ENCODE measurements at places on chromosomes 1 and 21.

DNA sequence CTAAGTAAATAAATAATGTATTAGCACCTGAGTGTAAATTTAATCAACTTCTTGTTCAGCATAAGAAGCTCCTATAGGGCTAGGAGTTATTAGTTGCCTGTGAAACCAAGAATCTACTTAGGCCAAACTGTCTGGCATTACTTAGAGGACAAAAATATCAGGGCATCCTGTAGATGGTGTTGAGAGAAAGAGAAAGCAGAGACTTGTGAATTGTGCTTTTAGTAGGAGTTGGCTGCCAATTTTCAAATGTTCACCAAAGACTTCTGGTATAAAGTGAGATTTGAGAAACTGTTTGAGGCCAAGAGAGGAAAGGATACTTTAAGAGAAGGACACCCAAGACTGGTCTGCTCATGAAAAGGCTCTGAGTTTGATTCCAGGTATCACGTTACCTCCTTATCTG is 315.5 kb upstream of the DEPDC1 start:
- DNase-seq: peak; percentile 1

GRCh38 chr1:66526991-66527390 is 7.0 kb upstream of the SGIP1 start:
- DNase-seq: no peak

DNA sequence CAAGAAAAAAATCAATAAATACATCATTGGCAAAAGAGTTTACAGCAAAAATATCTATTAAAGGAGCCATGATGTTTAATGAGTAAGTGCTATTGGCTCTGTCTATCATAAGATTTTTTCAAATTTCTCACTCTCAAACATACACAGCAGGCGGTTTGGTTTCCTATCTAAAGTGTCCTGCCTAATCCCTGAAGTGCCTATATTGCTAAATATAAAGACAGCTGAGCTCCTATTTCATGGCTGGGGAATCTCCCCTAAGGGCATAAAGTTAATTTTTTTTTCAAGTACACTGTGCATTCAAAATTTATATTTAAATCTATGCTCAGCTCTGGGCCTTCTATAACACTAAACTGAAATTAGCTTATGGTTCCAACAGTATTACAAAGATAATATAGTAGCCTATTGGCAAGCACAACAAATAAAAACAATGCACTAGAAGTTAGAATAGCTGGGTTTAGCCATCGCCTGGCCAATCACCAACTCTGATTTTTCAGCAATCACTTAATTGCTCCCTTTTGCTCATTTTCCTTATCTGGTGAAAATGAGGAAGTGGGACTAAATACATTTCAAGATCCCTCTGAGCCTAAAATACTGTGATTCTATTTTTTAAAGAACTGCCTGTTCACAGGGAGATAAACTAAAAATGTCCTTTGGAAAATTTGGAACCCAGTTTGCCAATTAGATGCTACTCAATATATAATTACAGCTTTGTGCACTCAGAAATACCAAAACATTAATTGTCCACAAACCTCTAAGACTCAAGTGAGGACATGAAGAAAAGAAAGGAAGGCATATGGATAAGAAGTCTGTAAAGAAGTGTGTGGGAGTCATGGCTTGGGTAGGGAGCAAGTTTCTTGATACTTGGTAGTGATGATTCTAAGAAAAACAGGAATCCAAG is 62.5 kb downstream of the WDR64 start:
- DNase-seq: no peak

- DNase-seq: no peak
These were observed 68.3 kb downstream of the DHRS3 start for GRCh38 chr1:12549460-12550349.

DNA sequence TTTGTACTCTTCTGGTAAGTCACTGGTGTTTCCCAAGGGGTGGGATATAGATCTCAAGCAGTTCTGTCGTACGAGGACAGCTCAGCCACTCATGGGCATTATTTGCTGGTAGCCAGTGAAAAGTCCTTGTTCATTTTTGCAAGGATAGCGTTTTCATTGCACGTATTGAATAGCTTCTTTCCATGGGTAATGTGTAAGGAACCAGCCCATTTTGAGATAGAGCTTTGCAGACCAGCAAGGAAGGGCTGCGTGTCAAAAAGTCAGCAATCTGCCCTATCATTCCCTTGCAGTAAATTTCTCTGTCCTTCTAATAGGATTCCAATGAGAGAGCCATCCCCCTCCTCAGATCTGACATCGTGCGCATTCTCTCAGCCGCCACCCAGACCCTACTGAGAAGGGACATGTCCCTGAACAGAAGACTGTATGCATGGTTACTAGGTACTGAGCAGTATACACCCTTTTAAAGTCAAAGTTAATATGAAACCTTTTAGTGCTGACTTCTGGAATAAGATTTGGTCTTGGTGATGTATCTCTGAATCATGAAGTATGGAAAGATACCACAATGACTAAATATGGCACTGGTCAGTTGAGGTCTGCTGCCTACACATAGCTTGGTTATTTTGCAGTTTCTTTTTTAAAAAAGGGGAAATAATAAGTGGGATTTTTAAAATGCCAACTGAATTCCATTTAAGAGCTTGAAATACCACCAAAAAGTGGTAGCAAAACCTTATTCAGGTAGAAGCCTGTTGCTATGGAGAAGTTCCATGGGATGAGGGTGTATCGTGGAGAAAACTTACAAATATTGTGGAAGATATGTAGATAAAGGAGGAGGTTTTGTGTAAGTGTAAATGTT is 55.3 kb downstream of the DOP1B start:
- no peak for DNase-seq

DNA sequence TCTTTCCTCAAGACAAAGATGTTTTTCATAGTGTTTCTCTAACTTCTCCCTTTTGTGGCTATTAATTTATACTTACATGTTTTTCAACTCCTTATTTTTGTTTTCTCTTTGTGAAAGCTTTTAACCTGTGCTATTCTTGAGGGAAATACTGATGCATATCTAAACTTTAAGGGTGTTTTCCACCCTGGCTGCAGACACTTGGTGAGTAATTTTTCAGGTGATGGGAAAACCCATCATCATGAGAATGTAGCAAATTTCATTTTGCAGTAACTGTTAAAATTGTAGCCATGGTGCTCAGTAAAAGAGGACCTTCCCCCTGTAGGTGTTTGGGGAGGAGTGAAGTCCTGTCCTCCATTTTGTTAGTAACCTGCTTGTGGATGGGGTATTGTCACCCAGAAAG is 124.2 kb downstream of the LIPI start:
- no peak for DNase-seq

DNA sequence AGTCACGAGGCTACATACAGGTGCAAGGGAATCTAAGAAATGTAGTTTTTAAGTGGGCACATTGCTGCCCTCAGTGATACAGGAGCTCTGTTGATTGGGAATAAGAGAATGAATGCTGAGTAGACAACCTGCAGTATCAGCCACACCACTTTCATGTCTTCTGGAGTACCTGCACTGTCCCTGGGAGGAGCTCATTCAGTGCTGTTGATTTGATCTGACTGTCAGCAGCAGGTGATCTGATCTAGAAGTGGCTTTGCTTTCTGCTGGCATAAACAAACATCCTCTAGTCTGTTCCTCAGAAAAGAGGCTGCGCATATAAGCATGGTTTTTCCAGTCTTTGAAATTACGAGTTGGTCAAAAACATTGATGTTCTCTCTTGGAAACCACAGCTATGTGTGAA is 35.5 kb upstream of the LRRC52 start:
- no peak for DNase-seq

- DNase-seq: no peak
These were observed 159.8 kb downstream of the RUNX1 start for GRCh38 chr21:34889320-34889675.

GRCh38 chr1:46393510-46393909 is 607 bp upstream of the FAAH start:
- no peak for DNase-seq

GRCh38 chr1:245031041-245031440 is 123.7 kb upstream of the KIF26B start:
- no peak for DNase-seq

GRCh38 chr1:98364544-98364943 is 297.0 kb upstream of the SNX7 start:
- DNase-seq: no peak

GRCh38 chr1:2961081-2961480 is 60.2 kb upstream of the ACTRT2 start:
- DNase-seq: no peak

DNA sequence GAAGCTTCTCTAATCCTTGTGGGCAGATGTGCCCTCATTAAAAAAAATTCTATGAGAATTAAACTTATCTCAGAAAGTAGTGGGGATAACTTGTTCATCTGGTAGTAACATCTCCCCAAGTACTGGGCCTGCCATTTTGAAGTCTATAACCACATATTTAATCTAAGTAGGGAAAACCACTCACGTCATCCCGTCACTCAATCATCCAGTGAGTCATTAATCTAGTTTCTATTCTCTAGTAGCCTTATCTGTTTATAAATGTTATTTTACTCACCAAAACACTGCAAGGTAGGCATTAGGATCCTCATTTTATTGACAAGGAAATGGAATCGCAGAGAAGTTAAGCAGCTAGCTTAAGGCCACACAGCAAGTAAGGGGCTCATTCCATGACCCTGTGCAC is 221.9 kb downstream of the ATG4C start:
- no peak for DNase-seq

DNA sequence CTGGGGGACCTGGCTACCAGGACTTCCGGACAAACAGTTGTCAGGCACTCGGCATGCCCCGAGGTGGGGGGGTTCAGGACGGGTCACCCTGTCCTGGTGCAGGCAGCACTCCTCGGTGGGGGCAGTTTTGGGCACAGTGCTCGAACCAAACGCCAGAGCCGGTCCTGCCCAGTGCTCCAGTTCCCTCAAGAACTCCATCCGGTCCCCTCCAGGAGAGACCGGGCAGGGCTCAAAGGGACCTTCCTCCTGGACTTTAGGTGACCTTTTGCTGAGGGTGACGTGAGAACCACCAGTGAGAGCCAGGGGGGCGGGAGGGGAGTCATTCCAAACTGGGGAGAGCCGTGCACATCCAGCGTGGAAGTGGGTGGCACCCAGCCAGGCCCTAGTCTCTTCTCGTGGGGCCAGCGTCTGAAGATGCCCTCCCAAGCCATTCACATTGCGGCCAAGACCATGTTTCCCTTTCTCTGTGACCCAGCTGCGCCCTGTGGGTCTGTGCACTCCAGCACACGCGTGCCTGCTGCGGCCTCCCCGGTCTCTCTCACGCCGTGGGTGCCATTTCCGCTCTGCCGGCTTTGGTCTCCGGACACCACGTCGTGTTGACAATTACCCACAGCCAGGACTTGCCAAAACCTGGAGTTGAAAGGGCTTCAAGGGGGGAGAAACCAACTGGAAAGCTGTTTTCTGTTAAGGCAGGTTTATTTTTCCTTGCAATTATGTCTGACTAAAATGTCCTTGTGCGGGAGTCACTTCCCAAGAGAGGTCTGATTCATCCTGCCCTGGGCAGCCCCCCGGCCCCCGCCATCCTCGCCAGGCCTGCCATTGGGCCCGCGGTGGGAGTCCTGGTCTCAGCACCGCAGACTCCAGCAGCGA is 178.8 kb upstream of the ARHGEF16 start:
- DNase-seq: no peak

GRCh38 chr1:212920896-212921295 is 29.4 kb upstream of the VASH2 start:
- no peak for DNase-seq

- peak; percentile 91 for DNase-seq
These were observed 119.9 kb upstream of the JUN start for GRCh38 chr1:58903514-58904298.

- DNase-seq: no peak
These were observed 8.9 kb downstream of the XKR8 start for GRCh38 chr1:27968692-27969091.

- DNase-seq: no peak
These were observed 349 bp downstream of the ADGRB2 start for GRCh38 chr1:31763671-31764311.

DNA sequence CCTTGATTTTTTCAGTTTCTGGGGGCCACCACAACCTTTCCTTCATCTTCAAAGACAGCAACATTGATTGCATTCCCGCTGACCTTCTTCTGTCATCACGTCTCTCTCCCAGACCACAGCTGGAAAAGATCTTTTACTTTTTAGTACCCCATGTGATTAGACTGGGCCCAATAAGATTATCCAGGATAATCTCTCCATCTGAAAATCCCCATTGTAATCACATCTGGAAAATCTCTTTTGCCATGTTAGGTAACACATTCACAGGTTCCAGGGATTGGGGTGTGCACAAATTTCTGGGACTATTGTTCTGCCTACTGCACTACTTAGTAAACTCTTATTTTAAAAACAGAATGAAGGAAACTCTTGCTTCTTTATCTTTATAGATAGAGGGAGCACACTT is 47.1 kb upstream of the INSL5 start:
- no peak for DNase-seq

- no peak for DNase-seq
These were observed 8.9 kb downstream of the ACTL8 start for GRCh38 chr1:17763995-17764394.

DNA sequence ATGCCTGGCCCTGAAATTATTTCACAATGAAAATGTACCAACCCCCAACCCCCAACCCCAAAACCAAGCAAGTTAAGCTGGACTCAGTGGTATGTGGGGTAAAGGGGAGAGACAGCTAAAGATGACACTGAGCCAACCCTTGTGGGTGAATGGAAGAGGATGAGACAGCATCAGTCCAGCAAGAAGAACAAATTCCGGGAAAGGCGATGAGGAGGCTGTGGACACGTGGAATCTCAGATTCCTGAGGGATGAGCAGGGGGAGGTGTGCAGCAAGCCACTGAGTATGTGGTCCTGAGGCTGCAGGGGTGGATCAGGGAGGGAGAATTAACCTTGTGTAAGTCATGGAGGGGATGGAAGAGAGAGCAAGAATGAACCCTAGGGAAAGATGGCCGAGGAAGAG is 14.4 kb upstream of the ZNF362 start:
- no peak for DNase-seq

- no peak for DNase-seq
These were observed 119.0 kb upstream of the NRIP1 start for GRCh38 chr21:15183813-15184257.

- no peak for DNase-seq
These were observed 6.4 kb downstream of the TTC22 start for GRCh38 chr1:54794451-54795355.

DNA sequence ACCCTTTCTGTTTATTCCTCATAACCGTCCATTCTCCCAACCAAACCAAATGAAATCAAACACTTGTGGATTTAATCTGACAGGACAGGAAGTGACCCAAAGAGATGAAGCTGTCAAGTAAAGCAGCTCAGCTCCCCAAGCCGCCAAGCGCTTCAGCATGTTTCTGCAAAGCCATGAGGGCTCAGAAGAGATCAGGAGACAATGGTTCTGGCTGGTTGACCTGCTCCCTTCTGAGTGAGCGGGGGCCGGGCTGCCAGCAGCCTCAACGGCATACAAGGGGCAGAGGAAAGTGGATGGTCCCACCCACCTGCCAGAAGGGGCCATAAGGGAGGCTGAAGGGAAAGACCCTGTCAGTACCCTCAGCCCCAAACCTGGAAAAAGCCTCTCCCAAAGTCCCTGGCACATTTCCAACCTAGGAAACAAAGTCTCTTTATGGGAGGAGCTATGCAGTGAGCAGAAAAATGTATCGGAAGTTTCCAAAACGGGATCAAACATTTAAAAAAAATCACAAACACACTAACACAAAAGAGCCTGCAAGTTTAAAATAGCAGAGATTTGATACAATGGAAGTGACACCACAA is 45.4 kb downstream of the SLC45A1 start:
- no peak for DNase-seq

- no peak for DNase-seq
These were observed 10.0 kb upstream of the C1orf115 start for GRCh38 chr1:220680085-220680687.

GRCh38 chr1:207397525-207397926 is 56.6 kb upstream of the CR2 start:
- DNase-seq: no peak

- DNase-seq: peak; percentile 48
These were observed 613 bp downstream of the ZFYVE9 start for GRCh38 chr1:52142220-52143183.

All from putamen (tissue), 1 donor.